ENCODE measurements at places on chromosomes 13 and 19.

- DNase-seq = no peak
Observed at GRCh38 chr19:18401580-18402112, 4.2 kb upstream of the LRRC25 start.

DNA sequence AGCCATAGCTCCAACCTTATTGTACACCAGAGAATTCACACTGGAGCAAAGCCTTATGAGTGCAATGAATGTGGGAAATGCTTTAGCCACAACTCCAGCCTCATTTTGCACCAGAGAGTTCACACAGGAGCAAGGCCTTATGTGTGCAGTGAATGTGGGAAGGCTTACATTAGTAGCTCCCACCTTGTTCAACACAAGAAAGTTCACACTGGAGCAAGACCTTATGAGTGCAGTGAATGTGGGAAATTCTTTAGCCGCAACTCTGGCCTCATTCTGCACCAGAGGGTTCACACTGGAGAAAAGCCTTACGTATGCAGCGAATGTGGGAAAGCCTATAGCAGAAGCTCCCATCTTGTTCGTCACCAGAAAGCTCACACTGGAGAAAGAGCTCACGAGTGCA lies 5.9 kb upstream of the TRAPPC2B start:
- DNase-seq = no peak

GRCh38 chr13:61954092-61954491 lies 538.4 kb upstream of the PCDH20 start:
- DNase-seq = no peak

- no peak for DNase-seq
Observed at GRCh38 chr19:16365300-16365996, 40.8 kb downstream of the KLF2 start.

GRCh38 chr19:58385891-58386575 lies 1.0 kb upstream of the RPS5 start:
- DNase-seq = peak; percentile 34

- DNase-seq = peak; percentile 70
Observed at GRCh38 chr13:50125554-50126262, 110.5 kb downstream of the KCNRG start.

DNA sequence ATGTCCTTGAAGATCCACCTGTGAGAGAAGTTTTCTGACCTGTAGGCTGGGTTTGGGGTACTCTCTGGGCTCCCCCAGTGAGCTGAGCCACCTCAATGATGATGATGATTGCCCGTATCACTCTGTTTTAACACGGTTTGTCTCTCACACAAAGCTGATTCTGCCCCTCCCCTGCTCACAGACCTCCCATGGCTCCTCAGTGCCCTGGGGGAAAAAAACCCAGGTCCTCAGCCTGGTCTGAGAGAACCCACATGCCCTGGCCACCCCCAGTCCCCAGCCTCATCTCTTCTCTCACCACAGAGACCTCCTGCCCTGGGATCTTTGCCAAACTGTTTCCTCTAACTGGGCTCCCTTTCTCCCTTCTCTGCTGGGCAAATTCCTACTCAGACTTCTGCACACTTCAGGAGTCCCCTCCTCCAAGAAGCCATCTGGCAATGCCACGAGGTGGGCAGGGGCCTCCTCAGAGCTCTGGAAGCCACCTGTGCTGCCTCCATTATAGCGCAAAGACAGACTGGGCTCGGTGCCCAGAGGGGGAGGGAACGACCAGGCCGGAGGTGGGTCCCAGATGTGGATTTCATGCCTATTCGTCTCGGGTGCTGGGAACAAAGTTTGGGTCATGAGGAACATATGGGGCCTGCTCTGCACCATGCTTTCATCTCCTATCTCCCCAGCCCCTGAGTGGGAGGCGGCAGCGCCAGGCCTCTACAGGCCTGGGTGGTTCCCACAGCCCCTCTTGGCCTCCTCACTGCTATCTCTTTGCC lies 8.5 kb upstream of the CA11 start:
- DNase-seq = no peak

DNA sequence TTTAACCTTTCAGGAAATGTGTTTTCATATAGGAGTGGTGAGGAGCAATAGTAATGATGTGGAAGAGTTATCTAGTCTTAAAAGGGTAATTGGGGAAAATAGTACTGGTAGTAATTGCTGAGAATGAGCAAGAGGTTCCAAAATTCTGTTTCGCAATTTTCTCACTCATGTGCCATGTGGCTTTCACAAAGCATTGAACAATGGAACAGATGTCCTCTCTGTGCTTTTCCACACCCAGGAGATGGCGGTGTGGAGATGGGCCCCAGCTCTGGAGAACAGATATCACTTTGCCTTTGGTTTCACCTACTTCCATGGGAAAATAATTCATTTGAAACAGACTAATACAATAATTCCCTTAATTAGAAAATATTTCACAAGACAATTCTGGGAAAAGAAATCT lies 170.0 kb upstream of the SLC10A2 start:
- DNase-seq = no peak

- DNase-seq = no peak
Observed at GRCh38 chr13:107585469-107586180, 629.7 kb downstream of the LIG4 start.

DNA sequence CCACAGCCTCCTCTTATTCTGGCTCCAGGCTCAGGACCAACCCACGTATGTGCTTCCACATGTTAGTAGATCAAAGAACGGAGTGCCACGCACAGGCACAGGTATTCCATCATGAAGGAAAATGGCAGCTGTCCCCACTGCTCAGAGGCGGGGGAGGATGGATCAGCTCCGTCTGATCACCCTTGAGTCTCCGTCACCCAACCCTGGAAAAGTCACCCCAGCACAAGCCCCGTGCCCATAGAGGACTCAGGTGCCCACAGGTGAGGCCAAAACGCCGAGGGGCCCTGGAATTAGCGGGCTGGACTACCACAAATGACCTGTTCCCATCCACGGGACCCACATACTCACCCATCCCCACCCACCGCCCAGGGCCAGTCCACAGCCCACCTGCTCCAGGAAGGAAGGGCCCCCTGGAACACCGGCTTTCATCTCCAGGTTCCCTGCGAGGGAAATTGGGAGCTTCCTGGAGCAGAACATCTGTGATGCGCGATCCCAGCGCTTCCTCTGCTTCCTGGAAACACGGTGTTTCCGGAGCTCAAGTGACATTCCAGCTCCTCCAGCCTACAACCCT lies 120.5 kb upstream of the SPACA7 start:
- DNase-seq = no peak

DNA sequence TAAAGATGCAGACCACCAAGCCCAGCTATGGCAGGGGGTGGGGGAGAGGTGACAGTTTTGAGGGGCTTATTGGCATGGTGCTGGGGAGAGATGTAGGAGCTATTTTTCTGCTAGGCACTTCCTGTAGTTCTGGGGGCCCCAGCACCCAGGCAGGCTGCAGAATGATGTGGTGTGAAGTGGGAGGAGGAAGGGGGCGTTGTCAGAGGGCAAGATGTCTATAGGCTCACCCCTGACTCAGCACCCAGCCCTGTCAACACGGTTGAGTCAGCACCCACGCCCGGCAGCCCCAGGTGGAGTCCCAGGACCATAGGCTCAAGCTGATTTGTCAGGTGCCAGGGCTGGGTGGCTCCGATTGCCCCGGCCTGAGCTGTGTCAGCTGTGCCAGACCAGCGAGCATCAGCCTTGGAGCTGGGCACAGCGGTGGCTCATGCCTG lies 5.8 kb downstream of the KLF2 start:
- peak; percentile 92 for DNase-seq

DNA sequence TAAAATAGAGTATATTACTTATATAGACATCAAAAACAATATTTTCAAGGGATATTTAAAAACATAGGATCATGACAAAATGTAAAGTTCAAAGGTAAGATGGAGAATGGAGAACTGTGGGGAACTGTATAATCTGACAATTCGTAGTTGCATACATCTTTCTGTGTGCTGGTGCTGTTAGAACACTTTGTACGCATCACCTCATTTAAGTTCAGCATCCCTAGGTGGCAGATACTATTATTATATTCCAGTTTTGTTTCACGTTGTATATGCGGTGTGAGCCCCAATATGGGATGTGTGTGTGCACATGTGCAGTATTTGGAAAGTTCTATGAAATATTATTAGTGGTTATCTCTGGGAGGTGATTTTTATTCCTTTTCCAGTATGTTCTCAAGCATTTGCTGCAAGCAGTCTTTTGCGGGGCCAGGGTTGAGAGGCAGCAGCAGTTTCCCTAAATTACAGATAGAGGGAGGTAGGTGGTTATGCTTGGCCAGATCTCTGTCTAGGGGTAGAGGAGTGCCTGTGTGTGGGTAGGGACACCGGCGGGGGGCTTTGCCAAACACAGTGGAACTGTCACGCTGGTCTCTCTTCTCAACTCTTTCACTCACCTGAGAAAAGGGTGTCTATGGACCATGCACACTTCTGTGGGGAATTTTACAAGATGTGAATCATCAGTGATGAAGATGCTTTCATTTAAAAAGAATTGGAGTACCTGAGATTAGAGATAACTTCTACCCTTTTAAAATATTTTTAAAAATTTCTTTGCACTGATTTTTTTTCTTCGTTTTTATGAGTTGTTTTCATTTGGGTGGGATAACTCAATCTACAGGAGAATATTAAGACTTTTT lies 55.6 kb upstream of the ALOX5AP start:
- DNase-seq = peak; percentile 42

DNA sequence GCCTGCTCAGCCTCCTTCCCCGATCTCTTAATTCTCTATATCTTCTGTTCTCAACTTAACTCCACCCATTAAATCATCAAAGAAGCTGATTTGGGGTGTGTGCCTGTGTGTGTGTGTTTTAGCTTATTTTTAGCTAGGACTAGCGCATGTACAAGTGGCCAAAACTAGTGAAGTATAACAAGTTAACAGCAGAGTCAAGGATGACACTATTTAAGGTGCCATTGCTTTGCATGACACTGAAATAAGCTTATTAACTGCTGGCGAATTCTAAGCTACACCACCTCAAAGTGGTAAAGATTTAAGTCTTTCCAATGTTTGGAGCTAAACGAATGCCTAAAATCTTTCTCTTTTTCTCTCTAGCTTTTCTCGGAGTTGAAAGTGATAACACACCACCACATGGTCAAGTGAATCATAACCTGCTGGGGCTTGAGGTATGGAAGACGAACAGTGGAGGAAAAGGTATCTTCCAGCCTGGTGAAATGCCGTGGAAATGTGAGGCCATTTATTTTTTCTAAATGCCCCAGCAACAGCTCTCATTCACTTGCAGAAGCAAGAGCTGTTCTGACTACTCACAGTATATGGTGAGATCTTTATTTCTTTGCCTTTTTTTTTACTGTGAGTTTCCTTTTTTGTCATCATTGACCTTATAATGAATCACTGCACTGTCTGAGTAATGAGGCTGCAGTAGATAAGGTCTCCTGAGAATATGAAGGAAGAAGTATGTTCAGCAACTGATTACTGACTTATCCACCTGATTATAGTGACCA lies 570.3 kb downstream of the PCDH9 start:
- DNase-seq = no peak

GRCh38 chr13:71866335-71867130 lies 471 bp downstream of the DACH1 start:
- DNase-seq = peak; percentile 5

GRCh38 chr19:16040642-16041041 lies 35.7 kb upstream of the TPM4 start:
- DNase-seq = no peak

- no peak for DNase-seq
Observed at GRCh38 chr19:14502334-14503092, 6.6 kb upstream of the GIPC1 start.

GRCh38 chr13:106373304-106373988 lies 162.0 kb downstream of the EFNB2 start:
- no peak for DNase-seq

GRCh38 chr13:92313382-92313781 lies 913.2 kb upstream of the GPC6 start:
- DNase-seq = no peak

- DNase-seq = no peak
Observed at GRCh38 chr19:1828279-1829238, 16.5 kb upstream of the ATP8B3 start.

- DNase-seq = no peak
Observed at GRCh38 chr13:33312150-33312860, 26.8 kb upstream of the STARD13 start.

DNA sequence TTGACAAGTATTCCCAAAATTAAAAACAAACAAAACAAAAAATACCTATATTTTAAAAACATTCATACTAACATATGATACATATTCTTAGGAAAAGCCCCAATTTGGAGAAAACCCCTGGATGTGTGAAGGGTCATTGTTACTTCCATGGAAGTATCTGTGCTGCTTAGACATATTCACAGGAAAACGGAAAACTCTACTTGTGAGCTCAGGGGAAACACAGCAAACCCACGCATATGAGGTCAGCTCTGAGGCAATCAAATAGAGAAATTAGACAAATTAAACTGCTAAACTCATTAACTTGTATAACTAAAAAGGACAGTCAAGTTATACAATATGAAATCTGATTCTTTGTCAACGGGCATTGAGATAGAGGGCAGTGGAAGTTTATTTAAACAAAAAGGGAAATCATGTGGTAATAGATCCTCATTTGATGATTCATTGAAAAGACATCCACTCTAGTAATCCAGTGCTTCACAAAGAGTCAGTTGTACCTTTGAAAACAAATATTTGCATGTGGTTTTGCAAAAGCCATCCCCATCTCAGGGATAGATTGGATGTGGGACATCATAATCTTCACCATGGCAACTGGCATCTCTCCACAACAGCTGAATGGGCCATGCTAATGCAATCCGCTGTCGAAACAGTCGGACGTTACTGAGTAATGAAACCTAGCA lies 423.4 kb downstream of the ITGBL1 start:
- no peak for DNase-seq

GRCh38 chr13:23701186-23701585 lies 131.0 kb downstream of the TNFRSF19 start:
- DNase-seq = no peak

DNA sequence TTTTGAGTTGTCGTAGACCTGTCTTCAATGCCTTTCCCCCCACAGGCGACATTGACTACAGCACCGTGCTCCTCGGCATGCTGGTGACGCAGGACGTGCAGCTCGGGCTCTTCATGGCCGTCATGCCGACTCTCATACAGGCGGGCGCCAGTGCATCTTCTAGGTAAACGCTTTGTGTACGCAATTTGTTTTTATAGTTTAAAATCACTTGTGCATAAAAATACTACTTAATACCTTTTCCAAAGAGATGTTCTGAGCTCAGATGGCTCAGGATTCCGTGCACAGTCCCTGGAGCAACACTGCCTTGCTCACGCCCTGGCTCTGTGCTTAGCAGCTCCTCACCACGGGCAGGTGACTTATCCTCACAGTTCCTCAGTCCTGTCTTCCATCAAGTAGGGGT lies 30.1 kb upstream of the DCUN1D2 start:
- DNase-seq = no peak

- DNase-seq = no peak
Observed at GRCh38 chr13:77503398-77503797, 32.1 kb upstream of the SCEL start.

- DNase-seq = no peak
Observed at GRCh38 chr19:35194012-35194984, 34.2 kb downstream of the FAM187B start.

GRCh38 chr19:55599468-55599841 lies at the start of gene FIZ1:
FIZ1 (minus strand) TSS chr19:55599517; CDS start chr19:55597865, 1,652 bp downstream.
- peak; percentile 98 for DNase-seq

- no peak for DNase-seq
Observed at GRCh38 chr13:80477661-80478443, 136.9 kb upstream of the SPRY2 start.
